ENCODE measurements at places on chromosomes 7 and 10.

- no peak for DNase-seq
These were observed 12.8 kb upstream of the FFAR4 start for GRCh38 chr10:93553482-93554315.

DNA sequence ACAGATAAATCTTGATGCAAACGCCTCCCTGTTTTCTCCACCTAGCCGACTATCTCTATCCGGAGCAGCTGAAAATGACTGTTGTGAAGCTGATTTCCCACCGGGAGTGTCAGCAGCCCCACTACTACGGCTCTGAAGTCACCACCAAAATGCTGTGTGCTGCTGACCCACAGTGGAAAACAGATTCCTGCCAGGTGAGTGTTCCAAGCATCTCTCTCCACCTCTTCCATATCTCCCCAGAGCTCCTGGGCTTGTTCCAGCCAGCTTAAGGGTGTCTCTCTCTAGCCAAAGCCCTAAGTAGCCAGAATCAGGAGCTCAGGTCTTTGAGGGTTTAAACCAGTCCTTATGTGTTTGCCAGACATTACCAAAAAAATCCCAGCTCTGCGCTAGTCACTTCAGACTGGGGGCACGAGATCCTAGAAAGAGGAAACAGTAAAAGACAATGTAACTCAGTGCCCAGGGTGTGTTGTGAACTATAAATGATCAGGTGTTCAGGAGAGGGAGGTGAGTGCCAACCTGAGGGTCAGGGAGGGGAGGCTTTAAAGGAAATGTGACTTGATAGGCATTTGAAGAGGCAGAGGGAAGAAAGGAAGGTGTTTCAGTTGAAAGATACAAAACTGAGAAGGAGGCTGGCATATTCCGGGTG is 4.4 kb downstream of the PLAU start:
- DNase-seq: no peak

GRCh38 chr7:125561006-125561405 is 631.4 kb upstream of the POT1 start:
- no peak for DNase-seq

GRCh38 chr7:149741629-149742028 is 31.8 kb downstream of the ZNF467 start:
- DNase-seq: no peak

DNA sequence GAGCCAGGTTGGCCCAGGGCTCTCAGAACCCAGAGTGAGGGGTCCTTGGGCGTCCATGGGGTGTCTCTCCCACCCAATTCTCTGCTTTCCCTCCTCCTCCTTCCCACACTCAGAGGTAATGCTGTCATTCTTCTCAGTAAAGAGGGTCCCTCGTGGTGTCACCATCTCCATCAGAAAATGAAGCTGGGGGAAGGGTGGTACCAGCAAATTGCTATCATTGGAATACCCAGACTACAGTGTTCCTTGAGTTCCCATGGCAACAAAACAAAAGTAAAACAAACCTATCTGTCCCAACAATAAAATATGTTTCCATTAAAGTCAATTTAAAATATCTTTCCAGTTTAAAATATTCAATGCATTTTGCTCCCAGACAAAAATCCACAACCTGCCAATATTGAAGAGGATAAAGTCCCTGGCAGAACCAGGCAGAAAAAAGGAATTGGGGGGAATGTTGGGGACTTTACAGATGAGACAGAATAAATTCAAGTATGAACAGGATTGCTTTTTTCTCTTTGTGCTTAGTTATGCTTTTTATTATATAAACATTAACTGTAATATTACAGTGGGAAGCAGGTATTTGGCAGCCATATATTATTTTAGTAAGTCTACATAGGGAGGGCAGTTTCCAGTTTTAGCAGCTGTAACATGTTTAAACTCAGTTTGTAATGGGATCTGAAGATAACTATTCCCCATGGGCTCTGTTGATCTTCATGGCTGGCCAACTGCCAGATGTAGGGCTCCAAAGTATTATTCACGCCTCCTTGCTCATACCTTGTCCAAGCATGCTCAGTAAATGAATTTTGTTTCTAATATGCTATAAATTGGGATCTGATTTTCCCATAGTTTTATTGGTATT is 182.1 kb downstream of the ARID5B start:
- DNase-seq: peak; percentile 18

DNA sequence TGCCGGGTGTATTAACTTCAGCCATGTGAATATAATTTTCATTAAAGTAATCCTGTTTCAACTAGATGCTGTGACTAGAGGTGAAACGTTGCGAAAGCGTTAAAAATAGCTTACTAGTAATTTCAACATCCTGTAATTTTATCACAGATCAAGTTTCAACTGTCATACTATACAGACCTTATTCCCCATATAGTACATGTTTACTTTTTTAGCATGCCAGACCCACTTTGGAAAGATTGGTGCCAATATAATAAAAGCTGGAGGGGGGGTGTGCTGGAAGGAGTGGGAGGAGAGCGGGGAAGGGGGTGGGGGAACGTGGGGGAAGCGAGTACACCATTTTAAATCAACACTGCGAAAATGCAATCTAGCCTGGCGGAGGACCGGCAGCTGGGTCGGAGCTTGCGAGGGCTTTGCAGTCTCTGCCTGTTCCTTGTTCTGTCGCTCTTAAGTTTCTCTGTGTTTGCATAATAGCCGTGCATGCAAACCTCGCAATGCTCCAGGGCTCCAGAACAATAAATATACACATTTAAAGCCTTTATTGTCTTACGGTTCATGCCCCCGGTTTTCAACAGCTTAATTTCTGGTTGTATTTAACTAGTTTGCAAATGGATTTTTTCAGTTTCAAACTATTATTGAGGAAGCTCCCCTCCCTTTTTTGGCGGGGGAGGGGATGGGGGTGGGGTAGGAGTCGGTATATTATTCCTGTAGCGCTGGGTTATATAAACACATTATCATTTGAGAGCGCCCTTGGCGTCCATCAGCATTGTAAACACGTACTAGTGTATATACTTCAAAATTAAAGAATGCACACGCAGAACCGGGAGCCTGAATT is 1.3 kb upstream of the ARID5B start:
- peak; percentile 30 for DNase-seq

- no peak for DNase-seq
These were observed 40.6 kb downstream of the SYPL1 start for GRCh38 chr7:106071356-106071998.

GRCh38 chr10:14478604-14479003 is 147.9 kb upstream of the FRMD4A start:
- DNase-seq: no peak

DNA sequence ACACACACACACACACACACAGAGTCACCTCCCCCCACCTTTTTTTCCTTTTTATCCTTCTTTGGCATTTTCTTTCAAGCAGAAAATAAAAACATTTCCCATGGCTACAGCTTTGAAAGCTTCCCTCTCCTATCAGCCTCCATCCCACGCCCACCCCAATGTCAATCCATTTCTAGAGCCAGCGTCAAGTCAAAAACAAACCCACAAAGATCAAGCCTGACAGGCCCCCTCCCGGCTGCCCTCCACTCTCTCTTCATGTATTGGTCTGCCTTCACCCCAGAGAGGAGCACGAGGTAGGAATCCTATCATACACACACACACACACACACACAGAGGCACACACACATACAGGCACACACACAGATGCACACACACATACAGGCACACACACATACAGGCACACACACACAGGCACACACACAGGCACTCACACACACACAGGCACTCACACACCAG is 8.0 kb upstream of the TNRC18 start:
- DNase-seq: no peak

Measured in NCI-H1417 treated with DMSO at 0.1 percent for 48 hours (cell line).